ENCODE measurements at places on chromosomes 1 and 21.

- DNase-seq = no peak
These were observed 1626.7 kb upstream of the B3GALT2 start for GRCh38 chr1:194813096-194813495.

DNA sequence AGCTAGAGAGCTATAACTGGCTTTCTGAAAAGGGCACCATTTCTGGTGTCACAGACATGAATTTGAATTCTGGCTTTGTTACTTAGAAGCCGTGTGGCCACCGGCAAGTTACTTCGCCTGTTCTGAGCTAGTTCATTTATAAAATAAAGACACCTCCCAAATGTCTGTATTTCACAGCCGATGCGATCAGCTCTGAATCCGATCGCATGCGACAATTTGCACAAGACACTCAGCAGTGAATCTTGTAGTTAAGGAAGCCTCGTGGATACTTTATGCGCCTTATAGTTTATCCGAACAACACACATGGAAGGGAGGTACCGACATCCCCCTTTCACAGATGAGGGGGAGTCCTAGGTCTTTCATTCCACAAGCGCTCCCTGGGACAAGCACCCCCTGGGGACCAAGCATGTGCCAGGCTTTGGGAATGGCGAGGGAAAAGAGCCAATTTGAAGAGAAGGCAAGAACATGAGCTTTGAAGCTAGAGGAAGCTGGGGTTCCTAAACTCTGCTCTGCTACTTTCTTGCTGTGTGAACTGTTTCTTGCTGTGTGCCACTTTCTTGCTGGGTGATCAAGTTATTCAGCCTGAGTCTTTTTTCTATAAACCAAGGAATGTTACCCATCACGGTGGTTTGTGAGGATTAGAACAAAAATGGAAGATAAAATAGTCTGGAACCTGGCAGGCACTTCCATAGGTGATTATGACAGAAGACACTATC, 3.9 kb downstream of the ID3 start:
- no peak for DNase-seq

- no peak for DNase-seq
These were observed 126.6 kb downstream of the RUNX1 start for GRCh38 chr21:34922479-34922878.

DNA sequence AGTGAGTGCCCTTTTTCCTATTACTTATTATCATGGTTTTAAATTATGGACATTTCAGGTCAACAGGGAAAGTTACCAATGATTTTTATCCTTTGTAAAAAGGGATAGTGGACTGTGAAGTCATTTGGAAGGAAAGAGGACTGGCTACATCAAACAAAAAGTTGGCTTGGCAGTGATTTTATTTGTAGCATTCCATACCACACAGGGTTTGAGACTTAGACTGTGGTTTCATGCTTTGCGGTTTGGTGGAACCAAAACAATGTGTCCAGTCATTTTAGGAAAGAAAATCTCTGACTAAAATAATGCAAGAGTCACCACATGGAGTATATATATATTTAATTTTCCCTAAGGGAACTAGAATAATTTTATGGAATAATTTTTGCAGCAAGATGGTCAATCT, 239.5 kb downstream of the HMCN1 start:
- DNase-seq = no peak

DNA sequence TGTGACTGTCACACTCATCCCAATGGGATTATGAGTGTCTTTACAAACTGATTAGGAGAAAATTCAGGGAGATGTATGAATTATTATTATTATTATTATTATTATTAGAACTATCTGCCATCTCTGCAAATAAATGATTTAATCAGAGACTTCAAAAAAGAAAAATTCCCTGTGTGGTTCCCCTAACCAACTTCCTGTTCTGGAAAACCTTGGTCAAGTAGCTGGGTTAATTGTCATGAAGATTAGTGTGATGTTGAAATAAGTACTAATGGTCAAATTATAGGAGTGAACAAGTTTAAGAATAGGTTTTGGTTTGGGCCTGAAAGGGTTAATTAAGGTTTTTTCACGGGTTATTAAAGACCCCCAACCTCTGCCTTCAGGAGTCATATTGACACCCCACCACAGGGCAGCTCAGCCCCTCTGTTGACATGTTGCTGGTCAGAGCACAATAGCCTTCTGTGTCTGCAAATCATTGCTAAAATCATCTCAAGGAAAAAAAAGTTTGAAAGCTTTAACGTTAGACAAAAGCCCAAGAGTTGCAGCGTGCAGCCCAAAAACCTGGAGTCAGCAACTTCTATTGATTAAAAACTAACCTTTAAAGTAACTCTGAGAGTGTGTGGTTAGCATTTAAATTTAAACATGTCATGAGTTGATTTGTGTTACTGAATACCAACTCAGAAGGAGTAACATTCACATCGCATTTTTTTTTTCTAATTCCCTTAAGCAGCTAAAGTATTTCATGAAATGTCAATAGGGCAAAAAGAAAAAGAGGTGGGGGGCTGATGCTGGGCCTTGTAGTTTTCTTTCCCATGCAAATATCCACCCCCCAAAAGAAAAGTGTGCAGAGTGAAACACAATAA, 272.5 kb downstream of the TM2D1 start:
- no peak for DNase-seq

DNA sequence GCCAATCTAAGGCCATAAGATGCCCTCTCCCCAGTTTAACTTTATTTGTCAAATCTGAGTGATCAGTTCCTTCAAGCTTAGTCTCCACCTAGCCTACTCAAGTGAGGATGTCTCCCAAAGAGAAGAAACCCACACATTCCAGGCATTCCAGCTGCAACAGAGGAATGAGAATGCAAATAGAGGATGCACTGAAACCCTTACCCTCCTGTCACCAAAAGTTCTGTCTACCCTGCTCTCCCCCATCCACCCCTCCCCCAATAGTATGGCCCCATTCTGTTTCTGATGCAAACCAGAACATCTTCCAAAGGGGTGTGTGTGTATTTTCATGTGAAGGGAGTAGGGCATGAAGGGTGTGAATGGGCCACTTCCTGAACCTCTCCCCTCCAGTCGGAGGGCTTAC, 3.0 kb downstream of the DUSP23 start:
- DNase-seq = no peak

- DNase-seq = no peak
These were observed 174.8 kb upstream of the VAMP3 start for GRCh38 chr1:7596126-7596965.

DNA sequence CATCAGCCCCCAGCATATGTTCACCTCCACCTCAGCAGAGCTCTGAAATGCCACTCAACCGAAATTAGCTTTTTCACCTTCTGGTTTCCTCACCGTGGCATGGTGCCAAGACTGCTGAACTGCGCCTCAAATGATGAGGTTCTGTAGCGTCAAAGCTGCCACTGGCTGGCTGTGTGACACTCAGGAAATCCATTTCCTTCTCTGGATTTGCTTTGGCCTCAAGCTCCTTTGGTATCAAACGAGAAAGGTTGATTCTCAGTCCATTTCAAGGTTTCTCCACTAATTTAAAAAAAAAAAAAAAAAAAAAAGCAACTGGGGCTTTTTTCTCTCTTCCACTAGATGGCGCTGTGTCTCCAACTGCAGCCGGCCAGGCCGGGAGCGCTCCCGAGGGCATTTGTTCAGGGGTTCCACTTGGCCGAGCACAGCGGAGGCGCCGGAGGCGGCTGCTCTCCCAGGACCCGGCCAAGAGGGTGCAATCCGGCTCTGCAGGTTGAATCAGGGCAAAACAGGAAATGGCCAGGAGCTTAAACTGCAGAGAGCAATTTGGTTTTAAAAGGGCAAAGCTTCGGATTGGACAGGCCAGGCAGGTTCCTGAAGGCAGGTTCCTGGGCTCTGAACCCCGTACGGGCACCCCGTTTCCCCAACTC, 26.5 kb upstream of the PLA2G2C start:
- DNase-seq = peak; percentile 16

- no peak for DNase-seq
These were observed 18.3 kb downstream of the BTG2 start for GRCh38 chr1:203323587-203323986.

DNA sequence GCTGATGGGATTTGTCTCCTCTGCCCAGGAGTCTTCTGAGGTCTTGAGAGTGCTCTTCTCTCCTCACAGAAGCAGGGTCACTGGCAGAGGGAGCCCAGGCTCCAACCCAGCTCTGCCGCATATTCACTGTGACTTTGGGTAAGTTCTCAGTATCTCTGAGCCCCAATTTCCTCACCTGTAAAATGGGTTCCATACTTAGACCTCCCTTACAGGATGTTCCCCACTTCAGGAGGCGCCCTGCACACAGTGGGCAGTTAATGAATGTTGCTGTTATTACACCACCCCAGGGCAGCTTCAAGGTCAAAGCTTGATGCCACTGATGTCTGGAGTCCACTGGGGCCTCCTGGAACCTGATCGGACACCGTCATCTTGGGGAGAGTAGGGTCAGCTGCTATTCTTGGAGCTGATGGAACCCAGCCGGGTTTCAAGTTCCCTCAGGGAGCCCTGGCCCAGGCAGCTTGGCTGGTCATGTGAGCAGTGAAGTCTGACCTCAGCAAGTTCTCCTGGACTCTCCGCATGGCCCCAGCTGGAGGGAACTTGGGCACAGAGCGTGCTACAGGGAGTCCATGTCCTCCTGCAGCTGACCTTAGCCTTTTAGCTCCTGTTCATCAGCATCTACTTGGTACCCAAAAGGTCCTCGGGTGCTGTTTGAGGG, 21.8 kb downstream of the COA7 start:
- DNase-seq = no peak

- peak; percentile 77 for DNase-seq
These were observed at the start of gene CCSAP for GRCh38 chr1:229342656-229343569. TSS of gene CCSAP (minus strand) at chr1:229343047. CDS start at chr1:229342465, 582 bp downstream.

DNA sequence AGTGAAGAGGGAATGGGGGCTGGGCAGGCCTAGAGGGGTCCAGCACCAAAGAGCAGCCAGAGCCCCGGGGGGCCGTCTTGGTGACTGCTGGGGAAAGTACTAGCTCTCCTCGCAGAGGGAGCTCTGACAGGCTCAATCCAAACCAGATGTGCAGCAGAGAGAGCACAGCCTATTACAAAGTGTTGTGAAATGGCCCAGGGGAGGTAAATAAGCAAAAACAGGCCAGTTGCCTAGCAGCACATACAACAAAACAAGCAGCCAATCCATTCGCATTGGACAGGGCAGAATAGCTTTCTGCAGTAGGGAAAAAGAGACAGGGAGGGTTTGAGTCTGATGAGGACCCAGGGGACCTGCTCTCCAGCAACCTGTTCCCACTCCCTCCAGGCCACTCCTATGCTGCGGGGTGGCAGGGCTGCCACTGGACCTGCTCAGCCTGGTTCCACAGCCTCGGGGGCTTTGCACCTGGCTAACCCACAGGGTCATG, 239.6 kb upstream of the FGGY start:
- DNase-seq = no peak

DNA sequence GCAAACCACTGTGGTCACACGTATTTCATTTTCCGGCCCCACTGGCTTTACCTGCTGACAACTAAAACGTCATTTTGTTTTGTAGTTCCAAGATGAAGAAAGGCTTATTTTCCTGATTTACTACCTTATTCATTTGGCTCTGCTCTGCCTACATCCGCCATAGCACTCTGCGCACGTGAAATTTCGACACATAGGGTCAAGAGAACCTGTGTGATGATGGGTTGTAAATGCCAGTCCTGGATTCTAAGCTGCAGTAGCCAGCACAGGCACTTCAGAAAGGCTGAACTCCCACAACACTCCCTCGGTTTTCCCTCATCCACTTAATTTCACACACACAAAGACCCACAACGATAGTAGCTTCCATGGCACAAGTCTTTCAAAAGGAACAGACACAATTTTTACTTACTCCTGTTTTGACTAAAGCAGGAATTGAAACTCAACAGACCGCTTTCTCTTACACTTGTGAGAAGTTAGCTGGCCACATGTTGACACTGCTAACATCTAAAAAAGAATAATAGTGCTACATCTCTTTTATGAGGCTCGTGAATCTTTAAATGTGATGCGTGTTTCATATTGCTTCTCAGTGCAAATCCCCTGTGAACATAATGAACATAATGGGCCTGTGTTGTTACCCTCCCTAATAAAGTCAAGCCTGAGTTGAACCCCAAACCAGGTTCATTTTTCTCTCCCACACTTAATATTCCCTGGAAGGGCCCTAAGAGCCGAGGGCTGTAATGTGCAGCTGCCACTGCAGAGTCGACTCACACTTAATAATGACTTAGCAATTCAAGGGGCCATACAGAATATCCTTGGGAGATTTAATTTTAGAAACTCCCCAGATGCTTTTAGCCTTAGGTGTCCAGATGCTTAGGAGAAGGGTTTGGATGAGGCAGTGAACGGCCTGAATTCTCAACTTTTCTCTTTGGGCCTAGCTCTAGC, 1.5 kb upstream of the RUNX1 start:
- DNase-seq = no peak

DNA sequence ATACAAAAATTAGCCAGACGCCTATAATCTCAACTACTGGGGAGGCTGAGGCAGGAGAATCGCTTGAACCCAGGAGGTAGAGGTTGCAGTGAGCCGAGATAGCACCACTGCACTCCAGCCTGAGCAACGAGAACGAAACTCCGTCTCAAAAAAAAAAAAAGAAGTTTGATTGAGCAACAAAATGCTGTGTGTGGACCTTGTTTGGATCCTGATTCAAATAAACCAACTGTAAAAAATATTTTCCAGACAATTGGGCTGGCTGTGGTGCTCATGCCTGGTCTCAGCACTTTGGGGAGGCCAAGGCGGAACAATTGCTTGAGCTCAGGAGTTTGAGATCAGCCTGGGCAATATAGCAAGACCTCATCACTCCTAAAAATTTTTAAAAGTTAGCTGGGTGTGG, 16.8 kb downstream of the PTAFR start:
- no peak for DNase-seq

- DNase-seq = no peak
These were observed 112.5 kb upstream of the PAXBP1 start for GRCh38 chr21:32884062-32884461.

GRCh38 chr1:81432059-81432458, 368.7 kb upstream of the ADGRL2 start:
- no peak for DNase-seq

- no peak for DNase-seq
These were observed 4.9 kb downstream of the LY9 start for GRCh38 chr1:160800645-160801408.

DNA sequence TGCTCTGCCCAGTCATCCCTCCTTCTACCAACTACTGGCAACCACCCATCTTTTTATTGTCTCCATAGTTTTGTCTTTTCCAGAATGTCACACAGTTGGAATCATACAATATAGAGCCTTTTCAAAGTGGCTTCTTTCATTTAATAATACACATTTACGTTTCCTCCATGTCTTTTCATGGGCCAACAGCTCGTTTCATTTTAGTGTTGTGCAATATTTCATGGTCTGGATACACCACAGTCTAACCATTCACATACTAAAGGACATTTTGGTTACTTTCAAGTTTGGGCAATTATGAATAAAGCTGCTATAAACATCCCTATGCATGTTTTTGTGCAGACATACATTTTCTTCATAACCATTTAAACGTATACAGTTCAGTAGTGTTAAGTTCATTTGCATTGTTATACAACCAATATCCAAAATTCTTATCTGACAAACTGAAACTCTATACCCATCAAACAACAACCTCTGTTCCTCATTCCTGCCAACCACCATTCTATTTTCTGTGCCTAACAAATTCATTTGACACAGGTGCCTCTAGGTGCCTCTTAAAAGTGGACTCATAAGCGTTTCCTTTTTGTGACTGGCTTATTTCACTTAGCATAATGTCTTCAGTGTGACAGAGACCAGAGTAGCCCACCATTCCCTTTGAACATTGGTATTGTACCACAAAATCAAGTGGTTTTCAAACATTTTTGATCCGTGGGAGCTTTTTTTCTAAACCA, 138.1 kb downstream of the NR5A2 start:
- no peak for DNase-seq

GRCh38 chr21:46028573-46029091, 47.1 kb downstream of the COL6A1 start:
- DNase-seq = no peak

- no peak for DNase-seq
These were observed 252.9 kb downstream of the KCNT2 start for GRCh38 chr1:196355206-196355786.

All from hypothalamus (tissue), 51 donors.